ENCODE measurements at places on chromosomes 12 and 14.

DNA sequence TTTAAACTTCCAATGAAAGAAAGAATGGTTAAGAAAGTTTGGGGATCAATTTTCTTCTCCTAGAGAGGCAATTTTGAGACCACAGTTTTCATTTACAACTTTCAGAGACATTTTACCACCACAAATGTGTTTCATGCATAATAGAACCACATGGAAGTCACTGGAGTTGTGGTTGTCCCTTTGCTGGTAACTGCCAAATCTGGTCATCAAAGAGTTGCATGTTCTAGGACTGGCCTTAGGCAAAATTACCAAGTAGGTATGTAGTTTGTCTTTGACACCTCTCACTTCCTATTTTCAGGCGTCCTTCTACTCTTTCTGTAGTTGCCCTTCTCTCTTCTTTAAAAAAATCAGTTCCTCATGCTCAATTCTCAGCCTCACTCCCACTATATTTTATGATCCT is 54.3 kb upstream of the TMX1 start:
- DNase-seq = no peak

GRCh38 chr14:98714626-98715425 is 557.2 kb downstream of the BCL11B start:
- no peak for DNase-seq

- DNase-seq = no peak
Measured at GRCh38 chr12:32379667-32380066, 19.7 kb upstream of the FGD4 start.

GRCh38 chr12:91222746-91223145 is 40.1 kb upstream of the DCN start:
- DNase-seq = no peak

DNA sequence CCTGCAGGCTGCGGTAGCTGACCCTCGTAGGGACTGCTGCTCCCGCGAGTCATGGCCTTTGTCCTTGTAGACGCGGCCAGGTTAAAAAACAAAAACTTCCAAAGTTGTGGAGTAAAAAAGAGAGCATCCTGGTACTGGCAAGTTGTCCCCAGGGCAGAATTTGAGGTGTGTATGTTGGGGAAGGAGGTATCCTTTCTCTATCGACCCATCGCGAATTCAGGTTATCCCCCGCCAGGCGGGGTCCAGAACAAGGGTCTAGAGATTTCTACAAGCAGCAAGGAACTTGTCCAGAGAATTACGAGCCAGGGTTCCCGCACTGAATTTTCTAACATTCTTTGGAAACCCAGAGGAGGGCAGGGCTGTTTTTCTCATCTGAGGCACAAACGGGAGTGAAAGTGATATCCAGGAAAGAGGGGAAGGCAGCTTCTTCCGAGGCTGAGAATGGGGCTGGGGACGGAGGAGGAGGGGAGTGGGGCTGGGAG is 16.3 kb downstream of the TBX3 start:
- no peak for DNase-seq

DNA sequence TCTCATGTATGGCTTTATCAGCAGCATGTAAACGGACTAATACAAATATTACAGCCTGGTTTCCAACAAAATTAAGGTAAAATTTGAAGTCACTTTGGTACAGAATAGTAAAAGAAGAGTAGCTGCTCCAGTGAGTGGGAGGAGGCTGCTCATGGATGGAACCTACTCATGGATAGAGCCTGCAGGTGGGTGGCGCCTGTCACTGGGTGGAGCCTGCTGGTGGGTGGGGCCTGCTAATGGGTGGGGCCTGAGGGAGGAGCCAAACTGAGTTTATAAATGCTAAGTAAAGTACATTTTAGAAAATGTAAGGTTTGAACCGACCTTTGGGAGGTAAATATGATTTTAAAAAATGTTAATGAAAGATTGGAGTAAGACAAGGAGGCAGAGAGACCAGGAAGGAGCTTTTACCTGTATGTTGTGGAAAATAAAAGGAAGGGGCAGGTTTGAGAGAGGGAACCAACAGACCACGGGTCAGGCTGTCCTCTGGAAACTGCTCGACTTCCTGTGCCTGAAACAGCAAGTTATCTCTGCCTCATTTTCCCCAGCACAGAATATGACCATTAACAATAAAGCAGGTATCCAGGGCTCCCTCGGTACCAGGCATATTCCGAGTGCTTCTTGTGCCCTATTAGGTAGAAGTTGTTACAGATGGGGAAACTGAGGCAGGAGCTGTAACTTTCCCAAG is 55.9 kb upstream of the SEL1L start:
- no peak for DNase-seq

DNA sequence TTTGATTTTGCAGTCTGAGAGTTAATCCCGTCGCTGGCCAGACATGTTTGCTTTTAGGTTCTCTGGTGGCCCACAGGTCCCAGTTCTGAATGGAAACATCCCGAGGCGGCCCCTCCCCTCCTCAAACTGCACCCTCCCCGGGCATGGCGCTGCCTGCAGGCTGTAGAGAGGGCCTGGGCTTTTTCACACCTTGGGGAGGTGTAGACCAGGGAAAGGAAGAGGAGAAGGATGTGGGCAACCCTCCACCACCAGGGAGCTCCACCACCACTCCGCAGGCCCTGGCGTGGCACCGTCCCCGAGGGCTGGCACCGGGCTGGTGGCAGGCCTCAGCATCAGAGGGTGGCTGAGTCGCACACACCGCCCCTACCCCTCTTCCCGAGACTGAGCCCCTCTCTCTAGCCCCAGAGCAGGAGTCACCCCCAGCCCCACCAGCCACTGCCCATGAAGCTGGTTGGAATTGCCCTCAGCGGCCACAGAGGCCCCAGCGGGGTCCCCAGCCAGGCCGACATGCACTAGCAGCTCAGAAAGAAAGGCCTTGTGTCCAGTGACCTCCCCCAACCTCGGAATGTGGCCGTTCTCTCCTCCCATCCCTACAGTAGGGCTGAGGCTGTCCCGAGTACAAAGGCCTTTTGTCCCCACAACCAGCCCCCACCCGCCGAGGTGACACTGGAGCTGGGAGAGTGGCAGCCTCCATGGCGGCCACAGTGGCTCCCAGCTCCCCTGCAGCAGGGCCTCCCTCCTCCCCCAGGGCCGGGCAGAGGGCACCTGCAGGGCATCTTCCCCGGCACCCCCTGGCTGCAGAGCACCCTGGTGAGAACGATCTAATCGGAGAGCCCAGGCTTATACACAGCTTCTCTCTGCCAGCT is 23.5 kb upstream of the INF2 start:
- DNase-seq = no peak

GRCh38 chr14:62130441-62130840 is 368.2 kb downstream of the SNAPC1 start:
- no peak for DNase-seq

- no peak for DNase-seq
Measured at GRCh38 chr12:108326254-108326750, 12.8 kb downstream of the CMKLR1 start.

GRCh38 chr12:70788774-70789173 is 131.8 kb downstream of the PTPRR start:
- no peak for DNase-seq

- DNase-seq = no peak
Measured at GRCh38 chr12:46718495-46718894, 107.3 kb downstream of the SLC38A4 start.

DNA sequence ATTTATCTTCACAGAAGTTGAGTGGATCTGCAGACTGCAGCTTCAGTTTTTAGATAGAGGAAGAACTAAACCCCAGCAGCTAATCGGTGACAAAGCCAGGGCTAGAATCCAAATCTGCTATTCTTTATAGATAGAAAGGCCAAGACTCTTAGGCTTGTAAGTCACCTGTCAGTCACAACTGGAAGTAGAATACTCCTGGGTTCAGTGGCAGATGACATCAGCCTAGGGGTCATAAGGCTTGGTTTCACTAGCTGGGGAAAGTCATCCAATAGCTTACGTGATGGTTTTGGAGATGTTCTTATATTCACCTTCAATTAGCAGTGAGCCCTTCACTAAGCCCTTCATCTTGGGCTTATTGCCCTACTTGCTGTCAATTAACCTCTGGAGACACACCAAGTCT is 93.4 kb downstream of the APAF1 start:
- no peak for DNase-seq

- DNase-seq = no peak
Measured at GRCh38 chr12:70617450-70617849, 19.8 kb downstream of the PTPRB start.

DNA sequence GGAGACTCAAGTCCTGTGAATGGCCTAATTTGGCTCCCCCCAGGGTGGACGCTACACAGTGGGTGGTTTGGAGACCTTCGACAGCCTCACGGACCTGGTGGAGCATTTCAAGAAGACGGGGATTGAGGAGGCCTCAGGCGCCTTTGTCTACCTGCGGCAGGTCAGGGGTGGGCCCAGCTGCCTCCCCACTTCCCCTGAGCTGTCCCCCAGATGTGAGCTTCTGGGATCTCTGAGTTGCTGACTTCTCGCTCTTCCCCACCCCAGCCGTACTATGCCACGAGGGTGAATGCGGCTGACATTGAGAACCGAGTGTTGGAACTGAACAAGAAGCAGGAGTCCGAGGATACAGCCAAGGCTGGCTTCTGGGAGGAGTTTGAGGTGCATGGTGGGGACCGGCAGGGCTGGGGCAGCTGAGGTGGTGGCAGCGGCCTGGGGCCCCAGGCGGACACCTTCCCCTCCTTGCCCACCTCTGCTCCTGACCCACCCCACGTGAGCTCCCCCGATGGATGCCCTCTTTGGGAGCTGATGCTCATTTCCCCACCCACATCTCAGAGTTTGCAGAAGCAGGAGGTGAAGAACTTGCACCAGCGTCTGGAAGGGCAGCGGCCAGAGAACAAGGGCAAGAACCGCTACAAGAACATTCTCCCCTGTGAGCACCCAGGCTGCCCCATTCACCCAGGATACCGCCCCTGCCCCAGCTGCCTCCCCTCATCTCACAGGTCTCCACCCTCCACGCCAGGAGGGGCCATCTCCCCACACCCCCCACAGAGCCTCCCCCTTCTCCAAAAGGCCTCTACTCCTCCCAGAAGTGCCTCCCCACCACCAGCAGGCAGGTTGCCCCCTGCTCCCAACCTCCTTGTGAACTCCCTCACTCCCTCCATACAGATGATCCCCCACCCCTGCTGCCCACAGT is 4.2 kb downstream of the PTPN6 start:
- DNase-seq = no peak

GRCh38 chr12:108572166-108572790 is 9.9 kb downstream of the ISCU start:
- no peak for DNase-seq

DNA sequence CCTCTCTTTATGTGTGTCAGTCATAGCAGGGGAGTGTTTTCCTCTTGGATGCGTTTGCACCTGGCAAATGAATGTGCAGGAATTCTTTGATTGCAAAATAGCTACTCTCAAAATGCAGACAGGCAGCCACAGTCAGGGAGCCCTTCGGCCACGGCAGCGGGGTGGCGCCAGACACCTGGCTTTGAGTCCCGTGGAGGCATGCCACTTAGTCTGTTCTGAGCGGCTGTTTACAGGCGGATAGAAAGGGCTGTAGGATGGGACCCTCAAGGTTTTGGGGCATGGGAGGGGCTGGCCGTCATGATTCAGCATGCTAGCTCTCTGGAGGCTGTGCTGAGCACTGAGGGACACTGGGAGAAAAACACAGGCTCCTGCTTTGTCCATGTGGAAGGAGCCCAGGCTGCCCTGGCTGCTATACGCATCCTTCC is 117.1 kb downstream of the SLC25A47 start:
- DNase-seq = no peak

- no peak for DNase-seq
Measured at GRCh38 chr12:47218191-47218654, 138.5 kb upstream of the AMIGO2 start.

DNA sequence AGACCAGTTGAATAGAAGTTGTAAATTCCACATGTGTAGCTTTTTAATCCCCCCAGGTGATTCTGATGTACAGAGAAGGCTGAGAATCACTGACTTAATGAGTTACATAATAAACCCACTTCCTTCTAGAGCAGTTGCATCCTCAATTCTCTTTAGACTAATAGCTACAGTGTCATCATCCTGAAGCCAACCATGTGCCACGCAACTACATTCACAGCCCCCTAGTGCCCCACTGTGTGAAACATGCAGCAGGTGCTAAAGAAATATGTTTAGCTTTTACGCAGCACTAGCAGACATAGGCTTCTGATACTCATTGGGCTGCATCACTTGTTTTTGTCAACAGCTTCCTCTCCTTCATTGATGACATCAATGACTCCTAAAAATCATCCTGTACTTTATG is 1168.3 kb downstream of the BCL11B start:
- DNase-seq = no peak

DNA sequence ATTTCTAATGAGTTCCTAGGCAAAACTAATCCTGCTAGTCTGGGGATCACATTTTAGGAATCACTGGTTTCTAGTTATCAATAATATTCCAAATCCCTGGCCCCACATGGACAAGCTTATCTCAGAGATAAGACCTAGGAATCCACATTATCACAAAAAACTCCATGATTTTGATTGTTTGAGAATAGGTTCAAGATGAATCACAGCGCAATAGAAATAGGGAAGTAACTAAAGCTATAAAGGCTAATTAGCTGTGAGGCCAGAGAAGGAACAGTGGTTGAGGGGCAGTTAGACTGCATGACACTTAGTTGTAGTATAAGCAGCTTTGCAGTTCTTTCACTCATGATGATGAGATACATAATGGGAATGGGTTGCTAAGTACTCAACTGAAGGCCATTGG is 13.1 kb upstream of the ATP5F1B start:
- DNase-seq = peak; percentile 26

- no peak for DNase-seq
Measured at GRCh38 chr12:24198070-24198469, 248.6 kb upstream of the SOX5 start.

DNA sequence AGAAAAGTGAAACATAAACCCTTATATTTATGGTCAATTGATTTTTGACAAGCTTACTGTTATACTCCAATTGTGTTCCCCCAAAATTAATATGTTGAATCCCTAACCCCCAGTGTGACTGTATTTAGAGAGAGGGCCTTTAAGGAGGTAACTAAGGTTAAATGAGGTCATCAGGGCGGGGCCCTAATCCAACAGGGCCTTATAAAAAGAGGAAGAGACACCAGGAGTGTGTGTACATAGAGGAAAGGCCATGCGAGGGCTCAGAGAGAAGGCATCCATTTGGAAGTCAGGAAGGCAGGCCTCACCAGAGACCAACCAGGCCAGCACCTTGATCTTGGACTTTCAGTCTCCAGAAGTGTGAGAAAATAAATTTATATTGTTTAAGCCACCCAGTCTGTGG is 6.5 kb upstream of the VTI1B start:
- peak; percentile 86 for DNase-seq

DNA sequence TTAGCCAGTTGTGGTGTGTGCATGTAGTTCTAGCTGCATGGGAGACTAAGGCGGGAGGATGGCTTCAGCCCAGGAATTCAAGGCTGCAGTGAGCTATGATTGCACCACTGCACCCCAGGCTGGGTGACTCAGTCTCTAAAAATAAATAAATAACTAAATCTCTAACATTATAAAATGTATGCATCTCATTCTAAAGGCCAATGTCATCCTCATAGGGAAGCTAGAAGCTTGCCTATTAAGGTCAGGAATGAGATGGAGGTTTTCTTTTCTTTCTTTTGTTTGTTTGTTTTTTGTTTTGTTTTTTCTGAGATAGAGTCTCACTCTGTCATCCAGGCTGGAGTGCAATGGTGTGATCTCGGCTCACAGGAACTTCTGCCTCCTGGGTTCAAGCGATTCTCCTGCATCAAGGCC is 48.8 kb upstream of the PAPLN start:
- no peak for DNase-seq

Measured in CD14-positive monocyte (primary cell).